ENCODE measurements at places on chromosomes 3 and 15.

GRCh38 chr3:21747376-21747775 lies 3.6 kb downstream of the ZNF385D start:
- no peak for DNase-seq

DNA sequence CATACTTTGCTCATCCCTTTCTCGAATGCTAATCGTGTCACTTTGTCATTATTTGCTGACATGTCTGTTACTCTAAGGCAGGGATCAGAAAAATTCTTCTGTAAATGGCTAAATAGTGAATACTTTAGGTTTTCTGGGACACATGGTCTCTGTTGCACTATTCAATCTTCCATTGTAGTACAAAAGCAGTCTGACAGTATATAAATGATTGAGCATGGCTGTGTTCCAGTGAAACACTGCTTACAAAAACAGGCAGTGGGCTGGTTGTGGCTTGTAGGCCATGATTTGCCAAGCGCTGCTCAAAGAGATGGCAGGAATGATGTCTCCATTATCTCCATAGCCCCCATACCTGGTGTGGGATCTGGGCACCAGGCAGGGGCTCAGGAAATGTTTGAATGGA lies 45.6 kb downstream of the TMEM266 start:
- no peak for DNase-seq

DNA sequence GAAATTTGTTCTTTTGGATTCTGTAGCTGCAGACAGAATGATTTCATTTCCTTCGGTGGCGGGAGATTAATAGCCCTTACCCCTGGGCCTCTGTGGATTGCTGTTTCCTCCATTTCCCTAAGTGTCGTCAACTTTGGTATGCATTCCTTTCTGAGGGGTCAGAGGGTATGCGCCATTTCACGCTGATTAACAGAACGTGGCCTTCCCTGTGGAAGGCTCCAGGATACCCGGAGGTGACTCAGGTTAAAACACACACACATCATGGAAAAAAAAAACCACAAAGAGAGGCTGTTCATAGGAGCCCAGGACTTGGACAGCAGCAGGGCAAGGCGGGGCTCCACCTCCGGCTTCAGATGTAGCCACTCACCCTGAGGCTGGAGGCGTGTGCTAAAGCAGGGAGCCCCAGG lies 51.9 kb downstream of the EPHB1 start:
- DNase-seq: no peak

DNA sequence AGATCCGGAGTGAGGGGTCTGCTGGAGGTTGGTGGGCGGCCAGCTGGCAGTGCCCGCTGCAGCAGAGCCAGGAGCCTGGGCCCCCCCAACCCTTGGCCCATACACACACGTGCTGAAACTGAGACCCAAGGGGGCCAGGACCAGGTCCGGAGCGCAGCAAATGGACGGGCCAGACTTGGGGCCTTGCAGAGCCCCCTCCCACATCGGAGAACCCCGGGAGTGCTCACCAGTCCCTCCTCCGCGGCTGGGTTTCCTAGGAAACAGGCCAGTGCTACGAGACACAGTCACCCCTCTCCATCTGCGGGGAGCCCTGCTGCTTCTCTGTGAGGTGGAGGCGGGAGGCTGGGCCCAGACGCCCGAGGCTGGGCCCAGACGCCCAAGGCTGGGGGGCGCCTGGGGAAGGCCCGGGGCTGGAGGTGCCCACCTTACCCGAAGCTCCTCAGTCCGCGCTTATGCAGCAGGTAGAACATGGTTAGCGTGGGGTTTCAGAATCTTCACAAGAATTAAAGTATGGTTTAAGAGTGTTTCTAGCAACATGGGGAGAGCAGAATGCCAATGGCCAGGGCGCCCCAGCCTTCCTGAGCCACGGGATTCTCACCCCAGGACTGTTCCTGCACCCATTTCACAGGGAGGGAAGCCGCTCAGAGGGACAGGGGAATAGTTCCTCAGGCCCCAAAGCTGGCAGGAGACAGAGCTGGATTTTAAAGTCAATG lies 135.0 kb upstream of the PRR20G start:
- DNase-seq: no peak

- DNase-seq: no peak
Measured at GRCh38 chr15:62059816-62060112, 483 bp downstream of the VPS13C start.

- no peak for DNase-seq
Measured at GRCh38 chr3:100556673-100557310, 52.6 kb upstream of the ADGRG7 start.
